ENCODE measurements at places on chromosomes 4 and X. TPM values are rescaled to one million over a fixed set of nuclear protein-coding genes. Genes with fewer than 3 reads are reported as not detected.

The TMEM154 gene
- total RNA-seq = 1.9 TPM

The FGF13 gene
- total RNA-seq = not detected

DNA sequence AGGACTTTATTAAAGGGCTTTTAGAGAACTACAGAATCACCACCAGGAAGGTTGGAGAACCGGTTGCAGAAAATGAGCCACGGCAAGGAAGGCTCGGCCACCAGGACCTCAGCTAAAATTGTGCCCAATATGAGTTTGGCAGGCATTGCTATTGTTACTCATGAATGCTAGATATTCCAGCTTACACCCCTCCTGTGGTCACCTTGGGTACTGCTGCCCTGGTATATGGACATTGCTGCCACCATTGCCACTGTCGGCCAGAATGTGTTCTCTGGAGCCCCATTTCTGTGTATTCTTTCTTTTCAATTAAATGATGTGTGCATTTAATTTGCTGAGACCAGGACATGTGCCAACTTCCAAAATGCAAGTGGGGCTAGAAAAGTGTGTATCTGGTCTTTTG, 626.7 kb upstream of the BOD1L1 start:
- peak; percentile 26 for DNase-seq
- H3K4me1 ChIP-seq = no peaks in the 10 kb centered on the region
- H3K4me3 ChIP-seq = no peak overlapping the region
- peaks cover 3% of the 10 kb centered on the region for H3K27me3 ChIP-seq

GRCh38 chr4:69843932-69844331, 16.0 kb downstream of the SULT1E1 start:
- no peaks in the 10 kb centered on the region for H3K36me3 ChIP-seq
- H3K4me1 ChIP-seq = no peaks in the 10 kb centered on the region
- no peak overlapping the region for H3K27ac ChIP-seq
- H3K27me3 ChIP-seq = no peaks in the 10 kb centered on the region
- H3K4me3 ChIP-seq = no peak overlapping the region
- no peak for DNase-seq

DNA sequence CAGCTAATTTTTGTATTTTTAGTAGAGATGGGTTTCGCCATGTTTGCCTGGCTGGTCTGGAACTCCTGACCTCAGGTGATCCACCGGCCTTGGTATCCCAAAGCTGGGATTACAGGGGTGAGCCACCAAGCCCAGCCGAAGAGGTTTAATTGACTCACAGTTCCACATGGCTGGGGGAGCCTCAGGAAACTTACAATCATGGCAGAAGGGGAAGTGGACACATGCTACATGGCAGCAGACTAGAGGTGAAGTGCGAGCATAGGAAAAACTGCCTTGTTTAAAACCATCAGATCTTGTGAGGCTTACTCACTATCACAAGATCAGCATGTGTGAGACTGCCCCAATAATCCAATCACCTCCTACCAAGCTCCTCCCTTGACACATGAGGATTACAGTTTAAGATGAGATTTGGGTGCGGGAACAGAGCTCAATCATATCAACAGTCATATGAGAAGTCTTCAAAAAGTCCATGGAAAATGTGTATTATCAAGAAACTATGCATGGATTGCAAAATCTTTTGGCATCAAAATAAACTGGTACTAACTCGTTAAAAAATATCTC, 25.8 kb upstream of the RPL39 start:
- no peaks in the 10 kb centered on the region for H3K36me3 ChIP-seq
- no peak for DNase-seq
- H3K27me3 ChIP-seq = peaks cover 6% of the 10 kb centered on the region
- no peak overlapping the region for H3K27ac ChIP-seq
- no peak overlapping the region for H3K4me3 ChIP-seq

GRCh38 chr4:122823476-122823875, 3.2 kb upstream of the FGF2 start:
- peaks cover 15% of the 10 kb centered on the region for H3K36me3 ChIP-seq
- H3K27me3 ChIP-seq = peaks cover 3% of the 10 kb centered on the region
- peak overlapping the region; percentile 2 for H3K27ac ChIP-seq
- H3K4me1 ChIP-seq = peaks cover 51% of the 10 kb centered on the region
- H3K4me3 ChIP-seq = no peak overlapping the region
- no peak for DNase-seq

DNA sequence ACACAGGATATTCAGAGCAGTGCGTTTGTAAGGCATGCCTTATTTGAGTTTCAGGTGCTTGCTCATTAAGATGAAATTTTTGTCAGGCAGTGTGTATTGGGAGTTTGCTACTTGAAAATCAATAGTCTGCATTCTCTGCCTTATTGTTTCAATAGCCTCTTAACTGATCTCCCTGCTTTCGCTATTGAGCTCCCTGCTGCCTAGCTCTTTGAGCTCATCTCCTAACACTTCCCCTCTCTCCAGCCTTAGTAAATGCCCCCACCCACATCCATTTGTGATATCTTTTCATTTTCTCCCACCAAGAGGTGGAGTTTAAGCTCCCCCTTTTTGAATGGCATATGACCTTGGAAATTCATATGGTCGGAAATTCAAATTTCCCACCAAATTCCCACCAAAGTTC, 256.6 kb downstream of the IL1RAPL1 start:
- no peaks in the 10 kb centered on the region for H3K36me3 ChIP-seq
- H3K4me3 ChIP-seq = no peak overlapping the region
- no peaks in the 10 kb centered on the region for H3K4me1 ChIP-seq
- DNase-seq = no peak

DNA sequence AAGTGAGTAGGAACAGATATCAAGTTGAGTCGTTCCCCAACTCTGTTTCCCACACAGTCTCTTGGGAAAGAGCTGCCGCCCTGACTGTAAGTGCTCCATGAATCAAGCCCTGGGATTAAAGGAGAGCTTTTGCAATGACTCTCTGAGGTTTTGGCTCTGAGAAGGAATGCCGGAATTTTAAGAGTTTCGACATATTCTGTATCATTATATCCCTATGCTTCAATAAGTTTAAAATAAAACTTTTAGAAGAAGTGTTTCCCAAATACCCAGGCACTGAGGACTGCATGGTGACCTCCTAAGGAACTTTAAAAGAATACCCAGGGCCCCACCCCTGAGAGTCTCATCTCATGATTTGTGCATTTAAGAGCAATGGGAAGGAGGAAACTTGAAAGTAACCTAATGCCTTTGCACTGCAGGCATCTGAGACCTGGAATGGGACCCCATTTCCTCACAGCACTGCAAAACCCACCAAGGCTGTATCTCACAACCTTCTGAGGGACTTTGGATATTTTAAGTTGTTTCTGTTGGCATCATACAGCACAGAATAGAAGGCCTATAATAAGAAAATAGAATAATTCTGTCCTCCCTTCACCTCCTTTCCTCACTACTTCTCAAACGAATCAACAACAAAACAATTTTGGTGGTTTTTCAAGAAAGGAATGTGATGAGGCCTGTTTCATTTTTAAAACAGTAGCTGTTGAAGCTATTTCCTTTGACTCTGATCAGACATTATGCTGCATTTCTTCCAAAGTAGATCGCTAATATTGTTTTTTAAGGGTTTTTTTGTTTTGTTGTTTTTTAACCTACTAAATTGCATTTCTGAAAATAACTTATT, 121.2 kb downstream of the GASK1B start:
- H3K27me3 ChIP-seq = no peaks in the 10 kb centered on the region
- DNase-seq = peak; percentile 88
- H3K4me1 ChIP-seq = peaks cover 24% of the 10 kb centered on the region
- H3K36me3 ChIP-seq = no peaks in the 10 kb centered on the region
- H3K27ac ChIP-seq = peak overlapping the region; percentile 59

- H3K27me3 ChIP-seq = no peaks in the 10 kb centered on the region
- H3K36me3 ChIP-seq = no peaks in the 10 kb centered on the region
- H3K27ac ChIP-seq = peak overlapping the region; percentile 54
- peak overlapping the region; percentile 8 for H3K4me3 ChIP-seq
- peaks cover 13% of the 10 kb centered on the region for H3K4me1 ChIP-seq
These were observed 93.6 kb downstream of the LNX1 start for GRCh38 chr4:53497487-53498244.

DNA sequence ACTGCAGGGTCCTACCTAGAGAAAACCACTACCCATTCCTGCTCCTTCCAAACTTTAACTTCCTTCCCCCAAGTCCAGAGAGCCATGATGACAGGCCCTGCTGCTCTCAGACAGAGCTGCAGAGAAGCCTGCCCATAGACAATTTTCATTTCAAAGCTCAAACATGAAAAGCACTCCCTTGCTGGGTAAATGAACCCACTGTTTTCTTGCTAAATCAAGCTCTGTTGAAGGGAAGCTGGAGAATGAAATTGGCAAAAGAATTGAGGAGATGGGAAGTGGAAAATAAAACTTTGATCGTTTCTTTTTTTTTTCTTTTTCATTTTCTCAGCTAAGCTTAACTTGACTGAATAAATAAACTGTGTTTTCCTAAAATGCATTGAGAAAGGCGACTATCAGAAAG, 331.1 kb upstream of the CPEB2 start:
- no peaks in the 10 kb centered on the region for H3K4me1 ChIP-seq
- H3K36me3 ChIP-seq = no peaks in the 10 kb centered on the region
- no peak overlapping the region for H3K4me3 ChIP-seq
- no peak for DNase-seq
- no peak overlapping the region for H3K27ac ChIP-seq
- H3K27me3 ChIP-seq = no peaks in the 10 kb centered on the region

DNA sequence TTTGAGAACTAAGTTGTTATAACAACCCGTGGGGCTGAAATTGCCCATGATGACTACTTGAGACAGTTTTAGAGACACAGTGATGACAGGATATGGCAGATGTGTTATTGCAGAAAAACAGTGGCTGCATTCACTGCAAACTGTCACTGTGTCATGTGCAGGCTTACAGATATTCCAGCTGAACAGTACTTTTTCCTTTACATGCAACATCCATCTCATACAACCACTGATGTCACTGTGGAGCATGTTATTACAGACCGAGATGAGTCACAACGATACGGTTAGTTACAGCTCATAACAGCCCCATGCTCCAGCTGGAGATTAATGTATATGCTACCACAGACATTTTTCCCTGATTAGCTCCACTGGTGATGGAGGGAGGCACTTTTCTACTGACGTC, 207.4 kb downstream of the TMA16 start:
- peak; percentile 60 for DNase-seq
- peak overlapping the region; percentile 61 for H3K27ac ChIP-seq
- no peak overlapping the region for H3K4me3 ChIP-seq

DNA sequence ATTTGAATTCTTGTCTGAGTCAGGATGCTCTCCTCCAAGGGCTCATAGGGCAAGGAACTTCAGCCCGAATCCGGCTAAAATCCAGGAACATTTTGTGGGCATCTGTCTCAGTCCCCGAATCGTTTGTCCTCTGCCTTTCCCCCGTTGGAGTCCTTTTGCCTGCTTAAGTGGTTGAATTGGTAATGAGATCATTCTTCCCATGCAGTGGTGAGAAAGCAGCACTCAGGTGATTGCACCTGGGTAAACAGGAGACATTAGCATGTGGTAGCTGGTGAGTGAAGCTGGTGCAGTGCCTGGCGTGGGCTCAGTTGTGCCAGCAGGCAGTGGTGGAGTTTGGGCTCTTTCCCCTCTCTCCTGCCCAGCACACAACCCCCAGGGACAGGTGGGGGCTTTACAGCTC, 61.9 kb upstream of the MTM1 start:
- no peaks in the 10 kb centered on the region for H3K36me3 ChIP-seq
- no peaks in the 10 kb centered on the region for H3K27me3 ChIP-seq
- H3K4me1 ChIP-seq = peaks cover 18% of the 10 kb centered on the region
- H3K4me3 ChIP-seq = no peak overlapping the region
- DNase-seq = no peak

DNA sequence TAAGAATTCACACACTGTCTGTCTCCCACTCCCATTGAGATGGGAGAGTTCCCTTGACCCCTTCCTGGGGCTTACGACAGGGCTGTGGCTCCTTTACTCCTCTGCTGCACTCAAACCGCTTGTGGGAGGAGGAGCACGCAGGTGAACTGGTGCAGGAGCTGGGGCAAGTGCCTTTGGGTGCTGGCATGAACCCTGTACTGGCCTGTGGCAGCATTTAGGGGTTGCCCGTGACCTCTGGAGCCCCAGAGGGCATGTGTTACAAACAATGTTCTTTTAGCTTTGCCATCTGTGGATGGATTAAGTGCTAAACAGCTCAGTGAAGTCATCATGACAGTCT, 21.8 kb upstream of the FTHL17 start:
- no peaks in the 10 kb centered on the region for H3K36me3 ChIP-seq
- no peak for DNase-seq
- no peak overlapping the region for H3K27ac ChIP-seq
- H3K4me3 ChIP-seq = no peak overlapping the region
- H3K27me3 ChIP-seq = no peaks in the 10 kb centered on the region

- H3K36me3 ChIP-seq = no peaks in the 10 kb centered on the region
- no peak for DNase-seq
- no peak overlapping the region for H3K27ac ChIP-seq
- no peaks in the 10 kb centered on the region for H3K4me1 ChIP-seq
These were observed 2576.8 kb downstream of the PCDH7 start for GRCh38 chr4:33296876-33297455.

DNA sequence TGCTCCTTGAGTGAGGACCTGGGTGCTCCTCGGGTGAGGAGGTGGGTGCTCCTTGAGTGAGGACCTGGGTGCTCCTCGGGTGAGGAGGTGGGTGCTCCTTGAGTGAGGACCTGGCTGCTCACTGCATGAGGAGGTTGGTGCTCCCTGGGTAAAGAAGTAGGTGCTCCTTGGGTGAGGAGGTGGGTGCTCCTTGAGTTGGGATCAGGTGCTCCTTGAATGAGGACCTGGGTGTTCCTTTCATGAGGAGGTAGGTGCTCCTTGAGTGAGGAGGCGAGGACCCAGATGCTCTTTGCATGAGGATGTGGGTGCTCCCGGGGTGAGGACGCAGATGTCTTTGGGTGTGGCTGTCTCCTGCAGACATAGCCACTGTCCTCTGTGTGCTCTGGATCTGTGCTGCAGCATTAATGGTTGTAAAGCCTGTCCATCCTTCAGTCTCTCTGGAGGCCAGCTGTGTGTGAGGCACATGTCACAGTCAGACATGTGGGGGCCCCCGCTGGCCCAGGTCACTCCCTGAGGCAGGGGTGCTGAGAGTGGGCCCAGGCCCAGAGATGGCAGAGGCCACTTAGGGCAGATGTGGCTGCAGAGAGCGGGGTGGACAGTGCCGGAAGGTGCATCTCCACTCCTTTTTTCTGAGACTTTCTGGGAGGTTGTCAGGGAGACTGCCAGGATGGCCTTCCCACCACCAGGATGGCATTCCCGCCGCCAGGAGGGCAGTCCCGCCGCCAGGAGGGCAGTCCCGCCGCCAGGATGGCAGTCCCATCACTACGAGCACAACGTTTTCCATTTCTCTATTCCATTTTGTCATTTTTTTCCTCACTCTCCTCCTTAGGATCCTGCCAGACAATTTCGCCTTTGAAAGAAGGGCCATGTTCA, 101.8 kb downstream of the HMX1 start:
- no peak overlapping the region for H3K27ac ChIP-seq
- no peaks in the 10 kb centered on the region for H3K36me3 ChIP-seq
- H3K4me3 ChIP-seq = no peak overlapping the region
- H3K27me3 ChIP-seq = no peaks in the 10 kb centered on the region

GRCh38 chr4:5801696-5802095, 90.7 kb downstream of the EVC start:
- H3K4me3 ChIP-seq = no peak overlapping the region
- no peak for DNase-seq
- H3K4me1 ChIP-seq = no peaks in the 10 kb centered on the region
- peak overlapping the region; percentile 62 for H3K27ac ChIP-seq

GRCh38 chr4:146063143-146063542, 112.4 kb upstream of the LSM6 start:
- H3K27ac ChIP-seq = no peak overlapping the region
- DNase-seq = no peak
- H3K4me1 ChIP-seq = no peaks in the 10 kb centered on the region
- H3K36me3 ChIP-seq = no peaks in the 10 kb centered on the region
- peaks cover 7% of the 10 kb centered on the region for H3K27me3 ChIP-seq
- H3K4me3 ChIP-seq = no peak overlapping the region
